ENCODE measurements at places on chromosomes 1 and 21.
A peak's percentile ranks its signal among the peaks of the same experiment; 100 is the strongest.

DNA sequence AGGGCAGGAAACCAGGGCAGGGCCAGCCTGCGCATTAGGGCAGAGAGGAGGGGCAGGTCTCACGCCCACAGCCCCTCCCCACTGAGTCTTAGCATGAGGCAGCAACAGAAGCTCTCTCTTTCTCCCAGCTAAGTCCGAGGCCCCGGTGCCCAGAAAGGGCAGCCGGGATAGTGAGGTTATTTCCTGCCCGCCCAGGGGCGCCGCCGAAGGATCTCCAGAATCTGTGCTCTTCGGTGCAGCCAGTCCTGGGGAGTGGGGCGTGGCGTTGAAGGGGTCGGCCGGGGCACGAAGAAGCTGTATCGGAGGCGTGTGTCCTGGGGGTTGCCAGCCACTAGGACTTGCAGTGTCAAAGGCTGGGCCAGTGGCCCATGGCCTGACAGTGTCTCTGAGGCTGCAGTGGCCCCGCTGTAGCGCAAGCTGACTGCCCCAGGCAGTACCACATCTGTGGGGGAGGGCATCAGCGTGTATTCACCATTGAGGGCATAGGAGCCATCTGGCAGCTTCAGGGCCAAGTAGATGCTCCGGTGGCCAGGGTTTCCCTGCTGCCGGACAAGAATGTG lies 7.8 kb downstream of the ADAMTS4 start:
- DNase-seq, result no peak

- no peak for DNase-seq
These were observed 52.8 kb downstream of the WNT9A start for GRCh38 chr1:227894831-227895451.

- no peak for DNase-seq
These were observed 414.6 kb downstream of the LMO4 start for GRCh38 chr1:87743256-87743655.

DNA sequence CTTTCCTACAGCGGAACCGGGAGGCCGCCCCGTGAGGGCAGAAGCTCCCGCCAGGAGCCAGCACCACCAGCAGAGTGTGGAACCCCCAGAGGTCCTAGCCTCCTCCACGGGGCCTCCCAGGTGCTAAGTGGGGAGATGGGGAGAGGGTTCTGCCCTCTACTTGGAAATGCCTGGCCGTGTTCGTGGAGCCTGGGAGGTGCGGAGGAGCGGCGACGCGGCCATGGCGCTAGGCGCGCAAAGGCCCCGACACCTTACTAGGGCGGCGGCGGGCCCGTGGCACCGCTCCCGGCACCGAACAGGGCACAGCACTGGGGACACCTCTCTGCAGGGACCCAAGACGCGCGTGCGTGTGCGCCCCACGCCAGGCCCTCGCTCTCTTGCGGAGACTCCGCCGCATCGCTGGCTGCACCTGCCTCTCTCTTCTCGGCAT lies 1.3 kb upstream of the CACNA1E start:
- DNase-seq, result no peak

GRCh38 chr1:28162151-28162550 lies 14.3 kb downstream of the PTAFR start:
- DNase-seq, result no peak

- peak; percentile 86 for DNase-seq
These were observed 2.8 kb downstream of the KCNJ9 start for GRCh38 chr1:160083968-160084770.

DNA sequence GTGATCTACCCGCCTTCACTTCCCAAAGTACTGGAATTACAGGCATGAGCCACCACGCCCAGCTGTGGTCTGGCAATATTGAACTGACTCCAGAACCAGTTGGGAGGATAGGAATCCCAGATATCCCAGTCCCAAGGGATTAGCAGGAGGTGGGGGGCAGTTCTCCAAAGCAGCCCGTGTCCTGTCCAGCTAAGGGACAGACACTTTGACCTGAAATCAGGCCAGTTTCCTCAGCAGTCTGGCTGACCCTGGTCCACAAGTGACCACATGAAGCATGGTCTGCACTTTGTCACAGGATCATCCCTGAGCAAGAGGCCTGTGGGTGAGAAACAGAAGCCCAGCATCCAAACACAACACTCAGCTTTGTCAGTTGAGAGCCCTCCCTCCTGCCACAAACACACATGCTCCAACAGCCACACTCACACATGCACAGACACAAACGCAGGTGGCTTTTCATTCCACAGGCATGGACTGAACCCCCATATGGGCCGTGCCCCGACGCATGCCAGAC lies 2.7 kb upstream of the FDPS start:
- DNase-seq, result no peak

GRCh38 chr1:168863772-168864171 lies 134.8 kb upstream of the DPT start:
- DNase-seq, result no peak

- DNase-seq, result no peak
These were observed 52.2 kb upstream of the ETS2 start for GRCh38 chr21:38753557-38753971.

DNA sequence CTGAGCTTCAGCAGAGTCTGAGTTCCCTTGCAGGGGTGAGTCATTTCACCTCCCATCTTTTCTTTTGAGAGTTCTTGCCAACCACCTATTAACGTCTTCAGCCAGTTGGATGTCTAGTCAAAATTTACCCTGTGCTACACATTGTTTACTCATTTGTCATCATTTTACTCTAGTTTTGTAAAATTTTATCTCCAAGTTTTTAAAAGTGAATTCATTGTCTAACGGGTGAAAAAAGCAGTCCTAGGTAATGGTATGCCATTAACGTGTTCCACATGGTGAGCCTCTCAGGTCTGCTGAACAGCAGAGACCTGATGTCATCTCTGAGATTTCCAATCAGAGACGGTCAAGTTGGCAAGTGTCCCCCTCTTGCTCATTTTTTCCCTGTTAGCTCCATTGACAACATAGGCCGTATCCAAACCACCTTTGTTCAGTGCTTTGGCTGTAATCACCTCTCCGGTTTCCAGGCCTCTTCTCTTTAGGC lies 85.4 kb downstream of the TBX15 start:
- no peak for DNase-seq

DNA sequence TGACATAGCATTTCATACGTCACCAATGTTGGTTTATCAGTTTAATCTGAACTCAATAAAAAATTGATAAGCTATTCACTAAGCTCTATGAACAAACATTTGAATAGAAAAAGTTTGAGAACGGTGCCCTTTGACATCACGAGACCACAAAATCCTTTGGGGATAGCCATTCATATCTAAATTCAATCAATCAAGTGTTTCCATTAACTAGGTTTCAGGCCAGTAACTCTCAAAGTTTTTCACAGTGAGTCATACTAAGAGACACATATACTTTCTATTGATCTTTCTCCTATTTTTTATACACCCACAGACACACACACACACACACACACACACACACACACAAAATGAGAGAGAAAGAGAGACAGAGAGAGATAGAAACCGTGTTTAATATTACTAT lies 235.4 kb upstream of the SNX7 start:
- DNase-seq, result no peak

GRCh38 chr1:221777431-221778072 lies 35.7 kb upstream of the DUSP10 start:
- peak; percentile 88 for DNase-seq

DNA sequence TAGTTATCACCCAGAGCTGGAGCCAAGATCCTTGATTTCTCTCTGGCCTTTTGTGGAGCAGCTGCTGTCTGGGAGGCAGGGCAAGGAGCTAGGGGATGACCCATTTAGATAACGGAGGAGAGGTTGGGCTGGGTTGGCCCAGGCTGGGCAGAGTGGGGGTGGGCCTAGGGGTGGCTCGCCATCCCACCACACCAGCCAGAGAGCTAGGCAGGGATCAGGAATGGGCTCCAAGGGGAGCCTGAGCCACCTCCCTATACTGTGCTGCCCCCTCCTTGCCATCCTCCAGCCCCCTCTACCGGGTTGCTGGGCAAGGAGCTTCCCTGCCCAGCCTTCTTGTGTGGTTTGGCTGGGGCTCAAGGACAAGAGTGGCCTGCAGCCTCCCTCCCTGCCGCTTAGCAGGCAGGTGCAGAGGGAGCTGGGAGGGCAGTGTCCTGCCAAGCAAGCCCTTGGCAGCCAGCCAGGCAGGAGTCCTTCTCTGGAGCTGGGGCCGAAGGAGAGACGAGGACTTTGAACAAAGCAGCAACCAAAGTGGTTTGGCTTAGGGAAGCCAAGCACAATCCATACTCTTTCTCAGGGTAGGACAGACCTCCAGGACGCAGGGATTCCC lies 4.1 kb downstream of the NUAK2 start:
- DNase-seq, result no peak

GRCh38 chr1:228794173-228794572 lies 58.9 kb downstream of the RHOU start:
- DNase-seq, result peak; percentile 54

DNA sequence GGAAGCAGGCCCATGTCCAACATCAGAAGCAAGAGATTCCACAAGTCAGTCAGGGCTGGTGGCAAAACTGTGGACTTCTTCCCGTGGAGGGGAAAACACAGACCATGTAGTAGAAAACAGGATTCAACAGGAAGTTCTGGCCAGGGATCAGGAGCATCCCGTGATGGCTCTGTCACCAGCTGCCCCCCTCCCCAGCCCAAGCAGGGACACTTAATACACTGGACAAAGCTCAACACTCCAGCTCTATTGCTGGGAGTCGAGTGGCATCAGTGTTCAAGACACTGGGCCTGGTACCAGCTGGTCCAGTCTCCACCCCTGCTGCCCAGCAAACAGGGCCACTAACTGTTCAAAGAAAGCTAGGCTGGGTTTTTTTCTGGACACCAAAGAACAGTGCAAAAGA lies 3.7 kb downstream of the SLC45A3 start:
- DNase-seq, result no peak

DNA sequence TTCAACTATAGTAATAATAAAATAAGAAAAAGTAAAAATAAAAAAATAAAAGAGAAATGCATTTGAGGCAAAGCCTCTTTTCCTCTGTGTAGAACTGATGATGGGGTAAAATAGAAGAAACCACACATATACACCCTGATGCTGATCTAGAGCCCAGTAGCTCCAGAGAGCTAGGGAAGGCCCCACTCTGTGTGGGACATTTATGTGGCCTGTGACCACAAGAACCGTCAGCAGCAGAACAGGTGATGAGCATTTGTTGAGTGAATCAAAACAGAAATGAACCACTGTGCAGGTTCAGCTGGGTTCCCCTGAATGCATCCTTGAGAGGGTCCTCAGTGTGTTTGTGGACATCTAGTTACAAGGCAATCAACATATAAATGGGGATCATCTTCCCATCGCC lies 221.8 kb upstream of the HOOK1 start:
- DNase-seq, result no peak

- DNase-seq, result peak; percentile 88
These were observed 23.1 kb upstream of the RAP1A start for GRCh38 chr1:111596499-111596898.

- no peak for DNase-seq
These were observed 93.2 kb downstream of the CTH start for GRCh38 chr1:70504176-70504820.

GRCh38 chr1:59473831-59474230 lies 176.9 kb downstream of the FGGY start:
- no peak for DNase-seq

GRCh38 chr1:230291731-230292620 lies 134.2 kb downstream of the PGBD5 start:
- DNase-seq, result no peak

GRCh38 chr1:12314333-12314903 lies 84.6 kb downstream of the VPS13D start:
- DNase-seq, result peak; percentile 48

- peak; percentile 63 for DNase-seq
These were observed 92.9 kb downstream of the PIGK start for GRCh38 chr1:77126307-77126706.

DNA sequence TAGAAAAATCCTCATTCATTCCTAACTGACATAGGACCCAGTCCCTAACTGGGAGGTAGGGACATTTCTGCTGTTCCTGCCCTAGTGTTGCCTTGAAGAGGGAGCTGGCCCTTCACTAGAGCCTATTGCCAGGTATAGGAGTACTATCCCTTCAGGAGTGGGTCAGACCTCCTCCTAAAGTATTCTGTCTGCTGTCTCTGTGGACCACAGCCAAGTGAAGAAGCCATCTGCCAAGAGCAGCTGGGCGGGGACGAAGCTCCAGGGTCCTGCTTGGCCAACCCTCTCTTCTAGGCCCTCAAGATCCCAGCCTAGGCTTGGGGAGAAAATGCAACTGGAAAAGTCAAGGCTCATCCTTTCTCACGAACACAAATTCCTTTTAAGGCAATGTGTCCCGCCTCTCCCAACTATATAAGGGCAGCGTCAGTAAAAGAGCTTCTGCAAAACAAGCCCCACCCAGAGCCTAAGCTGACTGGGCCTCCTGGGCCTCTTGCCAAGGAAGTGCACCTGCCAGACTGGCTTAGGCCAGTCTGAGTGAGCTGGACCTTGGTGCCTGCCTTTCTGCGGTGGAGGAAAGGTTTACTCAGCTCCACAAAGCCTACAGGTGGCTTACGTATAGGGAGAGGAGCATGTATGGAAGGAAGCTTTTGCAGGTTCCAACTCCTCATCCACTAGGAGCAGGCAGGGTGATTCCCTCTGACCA lies 638 bp upstream of the TUFT1 start:
- peak; percentile 50 for DNase-seq

- DNase-seq, result no peak
These were observed 21.1 kb upstream of the TBX15 start for GRCh38 chr1:119009312-119009655.

DNA sequence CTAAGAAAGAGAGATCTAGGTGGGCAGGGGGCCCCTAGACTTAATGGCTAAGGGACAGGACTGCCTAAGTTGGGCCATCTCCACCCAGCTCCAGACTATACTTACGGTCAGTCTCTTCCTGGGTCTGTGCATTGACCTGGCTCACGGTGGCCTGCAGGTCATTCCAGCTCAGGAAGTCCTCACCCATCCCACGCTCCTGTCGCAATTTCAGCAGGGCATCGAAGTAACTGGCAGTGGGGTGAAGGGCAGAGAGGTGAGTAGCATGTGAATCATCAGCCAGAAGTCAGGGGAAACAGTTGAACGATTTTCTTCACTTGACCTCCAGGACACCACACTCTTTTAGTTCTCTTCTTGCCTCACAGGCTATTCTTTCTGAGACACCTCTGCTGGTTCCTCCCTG lies 20.5 kb downstream of the IQGAP3 start:
- DNase-seq, result no peak

- DNase-seq, result peak; percentile 28
These were observed 27.9 kb downstream of the CACNA1S start for GRCh38 chr1:201084295-201084694.

GRCh38 chr1:230128569-230129285 lies 61.7 kb downstream of the GALNT2 start:
- no peak for DNase-seq

GRCh38 chr21:36647279-36648093 lies 51.4 kb upstream of the SIM2 start:
- no peak for DNase-seq

- DNase-seq, result peak; percentile 78
These were observed at the start of gene SCAMP3 for GRCh38 chr1:155261852-155262673. Gene SCAMP3, minus strand, starts transcription at chr1:155262360. Its CDS starts 209 bp downstream, at chr1:155262151.

- no peak for DNase-seq
These were observed 2.3 kb upstream of the CELA2A start for GRCh38 chr1:15454256-15454655.

- peak; percentile 42 for DNase-seq
These were observed 41.2 kb downstream of the RRAGC start for GRCh38 chr1:38818175-38818976.

Data from natural killer cell (primary cell).